Stimulated activated CD4-positive, alpha-beta T cell treated with anti-CD3 and anti-CD28 coated beads, TNF-alpha, amount 100 ng/mL, for 1 hour (primary cell): ENCODE measurements at places on chromosomes 12 and 14.

GRCh38 chr14:91413547-91414474, 3.8 kb downstream of the CCDC88C start:
- DNase-seq: no peak

DNA sequence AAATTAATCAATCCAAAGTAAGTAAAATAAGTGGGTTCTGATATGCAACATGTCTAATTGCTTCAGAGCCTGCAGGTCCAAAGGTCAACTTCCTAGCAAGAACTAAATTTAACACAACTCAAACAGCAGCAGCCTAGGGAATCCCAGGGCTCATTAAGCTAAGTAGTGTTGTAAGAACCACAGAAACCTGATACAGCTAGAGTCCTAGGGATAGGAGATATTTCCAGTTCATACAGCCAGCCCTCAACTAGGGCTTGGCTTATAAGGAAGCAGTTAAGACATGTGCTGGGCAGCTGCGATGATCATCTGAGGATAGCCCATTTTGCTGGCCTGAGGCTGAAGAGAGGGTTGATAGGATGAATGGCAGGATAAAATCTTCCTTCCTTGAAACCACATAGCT, at the start of gene OR4Q3:
TSS of gene OR4Q3 (plus strand) at position 316 of the 400 bp plus-strand sequence.
- DNase-seq: no peak

GRCh38 chr14:51954657-51955056, 34.7 kb upstream of the RTRAF start:
- DNase-seq: no peak

DNA sequence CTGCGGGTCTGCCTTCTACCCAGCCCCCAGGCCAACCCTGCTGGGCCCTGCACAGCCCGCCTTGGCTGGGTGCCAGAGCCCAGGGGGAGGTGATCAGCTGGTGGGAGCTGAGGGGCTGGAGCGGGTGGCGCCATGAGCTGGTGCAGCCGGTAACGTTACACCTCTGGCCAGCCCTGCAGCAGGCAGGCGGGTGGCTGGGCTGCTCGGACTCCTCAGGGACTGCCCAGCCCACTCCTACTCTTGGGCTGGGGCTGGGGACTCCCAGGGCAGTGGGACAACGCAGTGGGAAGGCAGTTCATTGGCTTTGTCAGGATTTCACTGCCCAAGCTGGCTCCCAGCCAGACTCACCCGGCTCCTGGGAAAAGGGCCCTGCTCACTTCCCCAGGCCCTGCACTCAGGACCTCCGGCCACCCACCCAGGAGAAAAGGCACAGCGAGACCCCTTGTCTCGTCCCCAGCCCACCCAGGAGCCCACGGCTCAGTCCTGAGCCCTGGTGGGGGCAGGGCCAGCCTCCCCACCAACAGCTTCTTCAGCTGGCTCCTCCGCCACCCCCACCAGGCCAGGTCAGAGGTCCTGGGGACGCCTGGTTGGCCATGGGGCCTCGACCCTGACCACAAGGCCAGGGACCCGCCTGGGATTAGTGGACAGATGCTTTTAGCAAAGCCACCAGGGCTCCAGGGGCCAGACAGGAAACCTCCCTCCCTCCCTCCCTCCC, 1.0 kb downstream of the PGF start:
- no peak for DNase-seq

GRCh38 chr12:3820122-3820521, 53.1 kb downstream of the PARP11 start:
- no peak for DNase-seq

DNA sequence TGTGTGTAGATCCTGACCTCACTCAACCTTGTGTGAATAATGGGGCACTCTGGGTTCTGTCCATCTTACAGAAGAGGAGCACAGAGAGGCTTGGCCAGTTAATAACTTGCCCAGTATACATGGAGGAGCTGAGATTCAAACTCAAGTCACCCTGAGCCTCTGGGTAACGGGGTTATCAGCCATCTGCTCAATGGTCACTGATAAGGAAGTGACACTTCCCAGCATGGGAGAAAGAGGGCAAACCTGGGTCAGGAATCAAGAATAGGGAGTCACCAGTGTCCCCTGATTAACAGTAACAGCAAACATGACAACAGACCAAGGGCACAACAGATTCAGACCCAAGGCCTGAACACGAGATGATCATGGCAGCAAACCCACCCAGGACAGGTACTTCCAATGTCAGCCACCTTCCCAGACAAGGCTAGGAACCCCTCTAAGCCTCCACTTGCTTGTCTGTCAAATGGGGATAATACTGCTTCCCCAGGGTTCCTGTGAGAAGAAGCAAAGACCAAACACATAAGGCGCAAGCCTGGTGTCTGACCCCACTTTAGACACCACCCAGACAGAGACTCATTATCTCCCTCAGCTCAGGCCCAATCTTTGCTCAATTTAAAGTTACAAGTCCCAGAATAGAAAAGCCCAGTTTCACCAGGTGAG, 3.6 kb downstream of the CCDC85C start:
- no peak for DNase-seq

DNA sequence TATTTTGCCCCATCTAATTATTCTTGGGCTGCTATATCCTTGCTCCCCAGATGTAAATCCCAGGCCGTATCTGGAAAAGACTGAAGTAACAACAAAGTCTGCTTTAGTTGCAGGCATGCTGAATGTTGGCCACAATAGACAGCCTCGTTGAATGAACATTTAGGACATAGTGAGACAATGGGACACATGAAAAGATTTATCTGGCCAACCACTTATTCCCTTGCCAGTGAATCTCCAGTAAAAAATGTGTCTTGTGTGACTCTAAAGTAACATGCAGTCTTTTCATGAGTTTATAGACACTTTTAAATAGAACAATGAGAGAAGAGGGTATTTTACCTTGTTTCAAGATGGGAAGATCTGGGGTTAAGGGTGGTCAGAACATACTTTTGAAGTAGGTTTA, 60.2 kb upstream of the STXBP6 start:
- no peak for DNase-seq

DNA sequence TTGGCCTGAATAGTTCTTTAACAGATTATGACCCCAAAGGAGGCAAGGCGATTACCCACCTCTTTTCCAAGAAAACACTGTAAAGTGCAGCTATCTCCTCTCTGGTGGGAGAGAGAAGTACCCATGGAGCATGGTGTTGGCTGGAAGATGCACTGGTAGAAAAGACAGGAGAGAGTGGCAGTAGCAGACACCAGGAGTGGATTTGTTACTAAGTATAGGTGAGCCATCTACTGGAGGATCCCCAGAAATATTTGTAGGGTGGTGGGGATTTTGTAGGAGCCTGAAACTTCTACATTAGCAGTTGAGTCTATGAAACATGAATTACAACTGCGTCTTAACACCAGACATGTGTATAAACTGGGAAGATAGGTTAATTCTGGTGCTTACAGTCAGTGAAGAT, 148.0 kb downstream of the SLC38A4 start:
- no peak for DNase-seq

DNA sequence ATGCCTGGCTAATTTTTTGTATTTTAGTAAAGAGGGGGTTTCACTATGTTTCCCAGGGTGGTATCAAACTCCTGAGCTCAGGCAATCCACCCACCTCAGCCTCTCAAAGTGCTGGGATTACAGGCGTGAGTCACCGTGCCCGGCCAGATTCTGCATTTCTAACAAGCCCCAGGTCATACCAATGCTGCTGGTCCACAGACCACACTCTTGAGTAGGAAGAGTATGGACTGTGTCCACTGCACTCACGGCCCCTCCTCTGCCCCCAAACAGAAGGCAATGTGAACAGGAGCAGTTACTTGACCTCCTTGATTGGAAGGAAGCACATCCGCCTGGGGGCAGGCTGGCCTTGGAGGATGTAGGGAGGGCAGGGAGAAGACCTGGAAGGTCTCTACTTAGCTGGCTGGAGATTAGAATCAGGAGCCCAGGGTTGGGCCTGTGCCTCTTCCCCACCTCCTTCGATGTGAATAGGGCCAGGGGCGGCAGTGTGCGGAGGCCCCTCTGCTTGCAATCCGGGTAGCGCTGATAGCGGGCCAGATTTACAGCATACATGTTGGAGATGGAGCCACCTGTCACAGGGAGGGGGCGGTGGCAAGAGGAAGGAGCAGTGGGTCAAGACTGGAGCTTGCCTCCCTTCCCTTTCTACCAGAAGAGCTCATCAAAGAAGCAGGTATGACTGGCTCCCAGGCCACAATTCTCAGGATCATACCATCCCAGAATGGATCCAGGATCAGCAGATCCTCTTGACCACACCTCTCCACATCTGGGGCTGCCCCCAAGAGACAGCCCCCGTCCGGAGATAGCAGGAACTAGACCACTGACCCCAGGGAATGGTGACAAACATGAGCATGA, 9.4 kb upstream of the ZNF740 start:
- no peak for DNase-seq

- no peak for DNase-seq
These were observed 58.0 kb downstream of the FAR2 start for GRCh38 chr12:29207120-29207519.

GRCh38 chr14:105283028-105283427, 17.8 kb downstream of the BRF1 start:
- no peak for DNase-seq

DNA sequence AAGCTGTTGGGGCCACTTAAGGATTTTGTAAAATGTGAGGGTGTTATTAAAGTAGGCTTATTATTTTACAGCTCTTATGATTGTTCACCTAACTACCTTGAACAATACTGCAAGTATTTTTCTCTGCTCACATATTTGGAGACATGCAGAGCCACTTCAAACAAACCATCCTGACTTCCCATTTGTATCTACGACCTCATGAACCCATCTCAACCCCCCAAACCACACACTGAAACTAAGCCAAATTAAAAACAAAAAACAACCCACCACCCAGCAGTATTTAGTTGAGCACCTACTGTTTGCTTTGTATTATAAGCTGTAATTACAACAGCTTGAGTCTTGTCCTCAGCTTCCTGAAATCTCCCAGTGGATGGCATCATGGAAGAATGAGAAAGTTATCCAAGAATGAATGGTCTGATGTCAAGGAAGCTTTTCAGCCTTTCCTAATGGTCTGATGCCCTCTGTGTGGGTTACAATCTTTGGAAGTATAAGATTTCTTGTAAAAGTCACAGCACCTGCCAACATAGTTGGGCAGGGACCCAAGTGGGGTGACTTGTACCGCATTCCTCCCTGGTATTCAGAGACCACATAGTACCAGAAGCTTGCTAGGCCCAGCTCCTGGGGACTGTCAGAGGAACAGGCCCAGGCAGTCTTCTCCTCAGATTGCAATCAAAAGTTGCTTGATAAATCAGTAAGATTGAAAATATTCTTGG, 416.6 kb downstream of the ZFP36L1 start:
- no peak for DNase-seq

- DNase-seq: no peak
These were observed 10.7 kb upstream of the GPR68 start for GRCh38 chr14:91255026-91255695.

- no peak for DNase-seq
These were observed 388.5 kb downstream of the AACS start for GRCh38 chr12:125453751-125454150.

- DNase-seq: no peak
These were observed 2.3 kb upstream of the OTX2 start for GRCh38 chr14:56812364-56813141.

GRCh38 chr14:55881577-55882241, 236.5 kb upstream of the PELI2 start:
- no peak for DNase-seq

DNA sequence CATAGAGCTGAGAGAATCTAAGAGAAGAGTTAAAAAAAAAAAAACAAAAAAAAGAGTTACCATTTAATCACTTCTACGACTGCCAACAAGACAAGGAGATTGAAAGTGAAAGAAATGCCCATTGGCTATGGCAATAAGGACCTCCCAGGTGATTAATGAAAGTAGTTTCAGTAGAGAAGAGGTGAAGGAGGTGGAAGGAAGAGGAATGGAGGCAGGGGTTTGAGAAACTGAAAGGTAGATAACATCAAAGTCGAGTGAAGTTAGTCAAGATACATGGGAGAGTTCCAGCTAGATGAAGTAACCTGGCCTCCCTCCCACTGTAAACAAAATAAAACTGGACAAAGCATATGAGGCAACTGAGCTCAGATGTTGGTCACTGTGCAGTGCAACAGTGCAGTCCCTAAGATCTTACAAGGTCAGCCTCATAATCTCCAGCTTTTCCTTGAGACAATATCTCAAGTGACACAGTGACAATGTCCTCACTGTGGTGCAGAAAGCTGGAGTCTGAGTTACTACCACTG, 118.0 kb upstream of the CCDC198 start:
- no peak for DNase-seq

- no peak for DNase-seq
These were observed 57.1 kb downstream of the VWF start for GRCh38 chr12:6067152-6067916.

DNA sequence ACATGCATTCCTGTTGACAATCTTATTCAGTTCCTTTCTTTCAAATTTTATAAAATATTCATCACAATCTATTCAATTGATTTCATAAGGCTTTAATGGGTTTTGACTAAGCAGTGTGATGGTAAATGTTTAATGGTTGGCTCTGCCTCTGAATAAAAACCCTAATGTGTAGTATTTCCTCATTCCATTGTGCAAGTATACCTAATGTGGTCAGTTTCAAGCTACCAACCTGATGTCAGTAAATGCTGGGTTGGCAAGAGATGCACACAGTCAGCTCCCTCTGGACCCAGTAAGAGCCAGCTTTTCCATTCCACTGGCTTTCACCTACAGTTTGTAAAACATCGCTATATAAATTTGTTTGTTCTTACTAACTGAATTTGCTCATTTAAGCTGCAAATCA, 53.9 kb downstream of the METTL25 start:
- no peak for DNase-seq

DNA sequence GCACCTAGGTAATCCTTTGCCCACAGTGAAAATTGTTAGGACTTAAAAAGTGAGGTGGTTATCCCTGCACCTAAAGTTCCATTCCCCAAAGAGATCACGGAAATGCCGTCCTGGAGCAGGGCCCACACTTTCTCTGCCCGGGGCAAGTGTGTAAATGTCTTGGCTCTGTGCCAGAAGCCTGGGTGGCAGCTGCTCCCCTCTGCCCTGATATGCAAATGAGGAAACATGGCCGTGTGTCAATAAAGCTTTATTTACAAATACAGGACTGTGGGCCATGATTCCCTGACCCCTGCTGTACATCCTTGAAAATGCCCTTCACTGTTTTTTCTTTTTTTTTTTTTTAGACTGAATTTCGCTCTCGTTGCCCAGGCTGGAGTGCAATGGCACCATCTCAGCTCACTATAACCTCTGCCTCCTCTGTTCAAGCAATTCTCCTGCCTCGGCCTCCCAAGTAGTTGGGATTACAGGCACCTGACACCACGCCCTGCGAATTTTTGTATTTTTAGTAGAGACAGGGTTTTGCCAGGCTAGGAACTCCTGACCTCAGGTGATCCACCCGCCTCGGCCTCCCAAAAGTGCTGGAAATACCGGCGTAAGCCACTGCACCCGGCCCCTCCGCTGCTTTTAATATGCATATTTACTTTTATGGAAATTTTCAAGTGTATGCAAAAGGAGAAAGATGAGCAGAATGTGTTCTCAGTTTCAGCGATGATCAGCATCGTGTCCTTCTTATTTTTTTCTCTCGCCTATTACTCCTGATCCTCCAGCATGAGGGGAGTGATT, 75.5 kb downstream of the GALNT9 start:
- DNase-seq: no peak

- no peak for DNase-seq
These were observed 25.7 kb downstream of the TUNAR start for GRCh38 chr14:95902273-95902826.
